Fibroblast of skin of scalp (primary cell): ENCODE measurements at places on chromosomes 16 and 17.

- DNase-seq, result no peak
Measured at GRCh38 chr17:63132459-63132911, 166.4 kb downstream of the TANC2 start.

- DNase-seq, result no peak
Measured at GRCh38 chr16:48188449-48189102, 32.8 kb upstream of the ABCC12 start.

- DNase-seq, result no peak
Measured at GRCh38 chr17:74414510-74414909, 17.4 kb upstream of the GPRC5C start.

DNA sequence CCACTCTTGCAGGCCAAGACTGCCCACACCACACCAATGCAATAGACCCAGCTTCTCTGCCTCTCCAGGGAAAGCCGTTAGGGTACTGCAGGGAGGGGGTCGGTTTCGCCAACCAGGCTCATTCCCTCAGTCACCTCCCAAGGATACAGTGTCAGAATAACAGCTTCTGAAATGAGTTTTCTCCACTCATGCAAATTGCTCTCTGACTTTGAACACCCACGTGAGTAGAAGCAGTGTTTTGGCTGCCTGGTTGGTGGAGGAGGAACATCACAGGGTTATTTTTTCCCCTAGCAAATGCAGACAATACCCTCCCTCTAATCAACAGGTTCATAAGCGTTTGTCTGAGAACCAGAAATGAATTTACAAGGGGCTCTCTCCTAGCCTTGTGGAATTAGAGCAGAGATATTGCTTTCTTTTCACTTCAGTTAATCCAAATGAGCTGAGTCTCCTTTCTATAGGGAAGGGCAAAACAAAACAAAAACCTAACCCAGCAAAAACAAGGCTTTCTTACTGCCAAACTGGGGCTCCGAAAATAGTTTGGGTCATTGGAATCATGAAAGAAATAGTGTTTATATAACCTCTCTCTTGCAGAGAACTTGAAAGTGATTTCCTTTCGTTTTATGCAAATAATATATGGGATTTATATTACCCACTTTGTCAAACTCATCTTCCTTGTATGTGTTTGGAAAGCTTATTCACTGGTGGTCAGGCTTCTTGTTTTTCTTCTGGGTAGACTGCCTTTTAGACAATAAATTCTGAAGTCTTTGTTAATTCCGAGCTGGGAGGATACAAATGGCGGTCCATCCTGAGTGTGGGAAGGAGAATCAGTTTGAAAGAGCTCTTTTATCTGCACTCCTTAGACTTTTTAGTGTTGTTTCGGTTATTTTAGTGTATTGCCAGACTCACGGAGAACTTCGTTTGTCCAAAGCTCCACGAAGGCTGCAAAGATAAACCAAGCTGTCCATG lies 229.9 kb downstream of the MSI2 start:
- DNase-seq, result no peak

- DNase-seq, result no peak
Measured at GRCh38 chr16:833411-833810, 32.9 kb upstream of the GNG13 start.

DNA sequence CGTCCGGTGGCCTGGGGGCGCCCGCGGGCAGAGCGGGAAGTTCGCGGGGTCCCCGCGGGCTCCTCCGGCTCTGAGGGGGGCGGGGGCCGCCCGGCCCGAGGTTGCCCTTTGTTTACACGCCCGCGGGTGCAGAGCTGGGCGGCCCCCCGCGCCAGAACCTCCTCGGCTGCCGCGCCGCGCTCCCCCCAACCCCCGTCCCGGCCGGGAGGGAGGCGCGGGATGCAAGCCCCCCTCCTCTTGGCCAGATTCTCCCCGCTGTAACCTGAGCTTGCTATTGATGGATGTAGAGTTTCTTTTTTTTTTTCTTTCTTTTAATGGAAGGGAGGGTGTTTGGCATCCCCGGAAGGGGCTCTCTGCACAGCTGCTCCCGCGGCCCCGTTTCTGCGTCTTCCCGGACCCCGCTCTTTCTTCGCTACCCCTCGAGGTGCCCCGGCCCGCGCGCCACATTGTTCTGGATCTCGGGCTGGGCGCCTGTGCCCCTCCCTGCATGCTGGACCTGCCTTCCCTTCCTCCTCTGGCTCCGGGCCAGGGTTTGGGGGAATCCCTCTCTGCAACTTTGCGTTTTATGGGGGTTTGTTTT lies 646 bp downstream of the CBX2 start:
- DNase-seq, result no peak
